NCI-H82 (cell line): ENCODE measurements at places on chromosomes 5 and 9.
A peak's percentile ranks its signal among the peaks of the same experiment; 100 is the strongest.

GRCh38 chr5:68419637-68420452, 204.3 kb downstream of the PIK3R1 start:
- peak; percentile 91 for DNase-seq

DNA sequence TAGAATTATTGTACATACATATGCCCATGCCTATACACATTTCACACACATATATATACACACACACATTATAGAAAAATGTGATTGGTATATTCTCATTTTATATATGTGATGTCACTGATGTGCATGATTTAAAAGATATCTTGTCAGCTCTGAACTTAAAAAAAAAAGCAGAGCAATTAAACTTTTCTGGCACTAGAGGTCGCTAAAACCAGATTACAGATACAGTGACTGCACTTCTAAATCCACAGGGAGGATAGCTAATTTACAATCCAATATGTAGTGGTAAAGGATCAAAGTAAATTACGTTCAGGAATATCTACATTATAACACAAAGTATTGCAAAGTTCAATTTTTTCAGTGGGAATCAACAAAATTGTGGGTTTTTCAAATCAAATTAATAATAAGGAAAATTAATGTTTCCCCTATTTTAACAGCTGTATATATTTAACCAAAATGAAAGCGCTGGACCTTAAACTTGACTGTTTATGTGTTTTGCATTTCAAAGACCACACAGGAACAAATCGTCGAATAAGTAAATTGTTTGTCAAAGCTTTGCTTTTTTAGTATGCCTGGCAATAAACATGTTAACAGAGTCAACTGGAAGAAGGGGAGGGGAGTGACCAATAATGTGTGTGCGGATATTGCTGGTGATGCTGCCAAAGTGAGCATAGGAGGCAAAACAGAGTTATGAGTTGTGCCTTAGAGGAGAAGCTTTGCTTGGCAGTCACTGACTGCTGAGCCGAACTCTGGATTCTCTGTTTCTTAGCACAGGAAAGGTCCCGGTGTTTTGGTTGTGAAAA, 1201.4 kb upstream of the C9orf72 start:
- DNase-seq = peak; percentile 47

DNA sequence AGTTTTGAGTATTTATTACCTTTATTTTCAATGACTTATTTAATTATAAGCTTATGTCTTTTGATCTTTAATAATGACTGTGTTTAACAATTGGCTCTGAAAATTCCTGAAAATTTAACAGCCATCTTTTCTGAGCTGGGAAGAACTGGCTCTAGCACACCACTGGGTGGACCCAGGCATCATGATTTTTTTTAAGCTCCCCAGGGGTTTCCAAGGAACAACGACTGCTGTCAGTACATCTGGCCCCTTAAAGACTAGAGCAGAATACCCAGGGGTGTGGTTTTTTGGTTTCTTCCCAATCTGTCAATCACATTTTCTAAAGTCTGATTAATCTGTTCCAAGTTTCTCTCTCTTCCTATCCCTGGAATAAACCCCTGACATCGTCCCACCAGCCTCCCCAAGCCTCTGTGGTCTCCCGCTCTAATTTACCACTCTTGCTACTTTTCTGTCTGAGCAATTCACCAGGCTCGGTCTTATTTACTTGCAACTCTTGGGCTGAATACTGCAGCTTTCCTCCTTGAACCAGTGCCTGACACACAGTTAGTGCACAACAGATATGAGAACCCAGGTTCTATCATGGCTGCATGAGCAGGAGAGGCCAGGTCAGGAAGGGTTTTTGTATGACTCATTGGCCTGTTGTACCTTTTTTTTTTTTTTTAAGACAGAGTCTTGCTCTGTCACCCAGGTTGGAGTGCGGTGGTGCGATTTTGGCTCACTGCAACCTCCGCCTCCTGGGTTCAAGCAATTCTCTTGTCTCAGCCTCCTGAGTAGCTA, 321.9 kb downstream of the ZSWIM6 start:
- DNase-seq = peak; percentile 60

GRCh38 chr5:10018201-10019069, 231.3 kb downstream of the ATPSCKMT start:
- no peak for DNase-seq

- DNase-seq = no peak
These were observed 1.3 kb downstream of the VCP start for GRCh38 chr9:35070823-35071813.

DNA sequence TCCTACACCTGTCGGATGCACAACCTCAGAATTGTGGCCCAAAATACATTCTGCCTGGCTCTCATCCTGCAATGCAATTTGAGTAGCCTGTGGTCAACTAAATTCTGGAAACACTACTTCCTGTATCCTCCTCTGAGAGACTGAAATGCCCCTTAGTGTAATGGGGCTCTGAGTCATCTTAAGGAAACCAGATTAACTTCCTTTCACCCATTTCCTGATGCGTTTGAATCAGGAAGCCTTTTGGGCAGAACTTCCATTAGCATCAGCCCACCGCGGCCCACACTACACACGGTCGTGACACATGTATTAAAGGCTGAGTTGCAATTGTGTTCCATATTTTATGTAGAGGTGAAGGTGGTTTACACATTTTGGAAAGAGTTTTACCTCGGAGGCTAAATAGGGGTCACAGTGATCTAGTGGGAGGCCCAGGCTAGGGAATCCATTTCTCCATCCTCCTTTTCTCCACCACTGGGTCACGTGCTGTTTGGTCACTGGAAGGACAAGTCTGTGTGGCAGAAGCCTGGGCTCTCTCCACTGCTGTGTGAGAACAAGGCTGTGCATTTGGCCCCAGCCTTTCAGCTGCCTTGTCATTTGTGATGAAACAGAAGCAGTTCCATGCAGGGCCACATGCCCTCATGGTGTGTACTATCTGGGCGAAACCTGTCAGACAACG, 55.9 kb downstream of the DAP start:
- no peak for DNase-seq

DNA sequence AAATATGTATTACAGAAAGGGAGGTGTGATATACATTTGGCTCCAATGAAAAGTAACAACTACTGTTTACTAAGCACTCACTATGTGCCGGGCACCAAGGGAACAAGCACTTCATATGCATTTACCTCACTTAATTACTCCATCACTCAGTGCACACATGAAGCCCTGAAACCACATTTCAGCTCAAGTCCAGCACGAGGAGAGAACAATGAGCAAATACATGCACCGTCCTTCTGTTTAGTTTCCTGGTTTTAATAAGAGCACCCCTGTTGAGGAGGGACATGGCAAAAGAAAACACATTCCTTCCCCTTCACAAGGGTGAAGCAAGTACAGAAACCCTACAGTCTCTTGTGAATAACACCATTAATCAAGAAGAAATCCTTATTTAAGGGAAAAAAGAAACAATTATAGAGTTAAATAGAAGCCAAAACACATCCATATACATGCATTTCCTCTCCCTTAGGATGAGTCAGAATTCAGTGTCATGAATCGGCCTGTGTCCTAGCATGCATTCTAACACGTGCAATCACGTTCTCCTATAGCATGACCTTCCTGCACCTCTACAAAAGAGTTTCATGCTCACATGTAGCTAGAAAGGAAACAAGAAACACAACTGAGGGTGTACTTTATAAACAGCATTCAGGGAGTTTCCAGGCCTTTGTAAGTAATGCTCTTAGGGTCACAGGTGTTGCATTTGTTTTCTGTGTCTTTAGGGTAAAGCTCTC, 411.6 kb downstream of the BNC2 start:
- no peak for DNase-seq

GRCh38 chr5:89106480-89106879, 223.5 kb upstream of the MEF2C start:
- no peak for DNase-seq

GRCh38 chr5:128674837-128675446, 136.9 kb upstream of the FBN2 start:
- DNase-seq = peak; percentile 55

DNA sequence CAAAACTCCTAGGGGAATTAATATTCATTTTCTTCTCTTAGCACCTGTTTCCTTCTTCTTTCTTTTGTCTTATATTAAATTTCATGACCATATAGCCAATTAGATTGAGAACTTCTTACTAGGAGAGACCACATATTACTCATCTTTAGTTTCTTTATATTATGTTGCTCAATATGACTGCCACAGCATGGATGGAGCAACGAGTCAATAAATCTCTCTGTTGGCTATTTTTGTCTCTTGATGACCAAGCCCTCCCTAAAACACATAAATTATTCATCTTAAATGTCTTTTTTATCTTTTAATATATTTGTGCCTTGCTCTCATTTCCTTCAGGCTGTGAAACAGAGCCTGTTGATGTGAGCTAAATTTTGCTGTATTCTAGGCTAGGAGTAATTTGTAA, 123.0 kb downstream of the ADAMTSL1 start:
- DNase-seq = no peak

- no peak for DNase-seq
These were observed 4.3 kb upstream of the TCOF1 start for GRCh38 chr5:150353032-150353675.

GRCh38 chr5:164504141-164504772, 998.8 kb downstream of the MAT2B start:
- peak; percentile 69 for DNase-seq

DNA sequence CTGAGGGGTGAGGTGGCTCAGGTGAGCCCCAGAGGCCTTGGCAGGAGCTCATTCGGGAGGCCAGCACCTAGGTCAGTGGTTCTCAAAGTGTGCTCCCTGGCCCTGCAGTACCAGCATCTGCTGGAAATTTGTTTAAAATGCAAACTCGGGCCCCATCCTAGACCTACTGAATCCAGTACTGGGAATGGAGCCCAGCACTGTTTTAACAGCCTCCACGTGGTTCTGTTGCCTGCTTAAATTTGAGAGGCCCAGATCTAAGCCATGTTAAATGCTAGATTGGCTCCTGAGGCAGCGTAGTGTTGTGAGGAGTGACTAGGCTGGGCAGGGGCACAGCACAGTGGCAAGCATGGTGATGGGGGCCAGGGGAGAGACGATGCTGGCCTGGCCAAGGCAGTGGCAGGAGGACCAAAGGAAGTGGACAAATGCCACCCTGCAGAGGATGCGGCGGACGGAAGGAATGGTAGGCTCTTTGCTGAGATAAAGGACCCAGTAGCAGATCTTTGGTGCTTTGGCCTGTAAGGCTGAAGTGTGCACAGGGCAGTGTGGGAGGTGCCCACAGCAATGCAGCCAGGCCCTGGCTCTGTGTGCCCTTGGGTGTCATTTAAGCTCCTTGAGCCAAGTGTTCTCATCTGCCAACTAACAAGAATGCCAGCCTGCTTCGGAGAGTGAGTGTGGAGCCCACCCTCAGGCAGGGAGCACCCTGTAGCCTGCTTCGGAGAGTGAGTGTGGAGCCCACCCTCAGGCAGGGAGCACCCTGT, 4.2 kb downstream of the PRR7 start:
- DNase-seq = no peak

- DNase-seq = no peak
These were observed 263.4 kb downstream of the SEC61B start for GRCh38 chr9:99485459-99485858.

DNA sequence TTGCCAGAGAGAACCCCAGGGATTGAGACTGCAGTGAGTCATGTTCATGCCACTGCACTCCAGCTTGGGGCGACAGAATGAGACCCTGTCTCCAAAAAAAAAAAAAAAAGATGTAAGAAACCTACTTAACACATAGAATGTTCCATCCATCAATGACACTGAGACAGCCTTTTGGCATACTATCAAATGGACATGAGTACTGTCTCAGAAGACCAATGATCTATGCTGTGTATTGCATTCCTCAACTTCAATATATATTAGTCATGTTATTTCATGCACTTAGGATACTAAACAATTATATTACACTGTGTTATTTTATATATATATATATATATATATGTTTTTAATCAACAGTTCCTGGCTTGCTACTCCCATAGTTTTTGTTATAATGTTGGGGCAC, 57.1 kb upstream of the ANKH start:
- DNase-seq = no peak

- no peak for DNase-seq
These were observed 332.8 kb downstream of the MLLT3 start for GRCh38 chr9:20289423-20290010.

DNA sequence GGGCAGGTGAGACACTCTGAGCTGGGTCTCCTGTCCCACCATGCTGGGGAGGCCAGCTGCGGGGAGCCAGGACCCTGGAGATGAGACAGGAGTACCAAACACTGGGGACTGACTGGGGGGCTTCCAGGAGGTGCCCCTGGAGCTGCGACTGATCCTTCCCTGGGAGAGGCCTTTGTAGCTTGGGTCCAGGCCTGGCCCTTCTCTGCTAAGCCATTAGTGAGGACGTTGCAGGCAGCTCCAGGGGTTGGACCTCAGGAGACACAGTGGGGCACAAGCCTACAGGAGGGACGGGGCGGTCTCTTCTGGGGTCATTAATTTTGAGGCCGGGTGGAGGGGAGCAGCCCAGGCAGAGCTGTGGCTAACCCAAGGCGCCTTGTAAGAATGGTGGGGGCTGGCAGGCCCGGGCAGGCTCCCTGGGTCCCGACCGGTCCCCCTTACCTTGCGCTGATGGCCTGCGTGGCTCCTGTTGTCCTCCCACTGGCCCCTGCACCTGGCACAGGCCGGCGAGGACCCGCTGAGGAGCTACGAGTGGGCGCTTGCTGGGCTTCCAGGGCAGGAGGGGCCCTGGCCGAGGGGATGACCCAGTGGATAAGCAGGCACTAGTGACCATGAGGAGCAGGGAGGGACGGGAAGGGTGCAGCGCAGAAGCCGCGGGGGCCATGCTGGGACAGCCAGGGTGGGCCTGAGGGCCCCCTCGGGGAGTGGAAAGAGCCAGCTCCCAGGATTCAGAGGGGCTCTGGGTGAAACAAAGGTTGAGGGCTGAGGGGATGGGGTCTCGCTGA, 5.1 kb downstream of the MRPS2 start:
- no peak for DNase-seq

DNA sequence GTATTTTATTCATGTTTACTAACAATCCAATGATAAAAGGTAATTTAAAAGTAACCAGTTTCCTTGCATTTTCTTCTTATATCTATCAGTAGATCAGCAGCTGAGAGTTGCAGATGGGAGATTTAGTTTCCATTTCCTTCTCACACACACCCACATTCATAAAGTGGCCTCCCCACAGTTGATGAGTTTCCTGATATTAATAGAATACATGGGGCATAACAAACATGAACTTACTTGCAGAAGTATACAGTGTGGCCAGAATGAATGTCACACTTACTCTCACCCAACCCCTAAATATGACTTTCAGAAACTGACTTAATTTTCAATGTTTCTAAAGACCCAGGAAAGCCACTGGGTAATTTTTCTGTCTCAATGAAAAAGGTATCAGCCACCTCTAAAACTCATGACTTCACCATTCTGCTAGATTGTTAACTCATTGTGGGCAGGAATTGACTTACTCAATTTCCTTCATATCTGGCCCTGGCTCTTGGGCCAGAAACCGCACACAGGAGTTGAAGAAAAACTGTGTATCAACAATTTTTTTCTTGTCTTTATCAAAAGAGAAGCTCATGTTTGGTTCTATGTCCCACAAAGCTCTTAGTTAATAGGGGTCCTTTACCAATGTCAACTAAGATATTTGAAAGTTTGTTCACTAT, 63.5 kb upstream of the OSMR start:
- no peak for DNase-seq

GRCh38 chr9:90340421-90340820, 302.2 kb downstream of the DIRAS2 start:
- peak; percentile 1 for DNase-seq
